ENCODE measurements at places on chromosomes 4 and X.

GRCh38 chr4:73631565-73632226 is 11.5 kb upstream of the RASSF6 start:
- DNase-seq, result no peak

GRCh38 chrX:623268-623598 is 7.4 kb upstream of the SHOX start:
- no peak for DNase-seq

GRCh38 chr4:152281822-152282221 is 254.1 kb downstream of the FBXW7 start:
- DNase-seq, result no peak

- DNase-seq, result no peak
Observed at GRCh38 chr4:20347531-20347930, 95.8 kb downstream of the SLIT2 start.

- DNase-seq, result no peak
Observed at GRCh38 chr4:188665491-188666457, 526.5 kb downstream of the TRIML1 start.

DNA sequence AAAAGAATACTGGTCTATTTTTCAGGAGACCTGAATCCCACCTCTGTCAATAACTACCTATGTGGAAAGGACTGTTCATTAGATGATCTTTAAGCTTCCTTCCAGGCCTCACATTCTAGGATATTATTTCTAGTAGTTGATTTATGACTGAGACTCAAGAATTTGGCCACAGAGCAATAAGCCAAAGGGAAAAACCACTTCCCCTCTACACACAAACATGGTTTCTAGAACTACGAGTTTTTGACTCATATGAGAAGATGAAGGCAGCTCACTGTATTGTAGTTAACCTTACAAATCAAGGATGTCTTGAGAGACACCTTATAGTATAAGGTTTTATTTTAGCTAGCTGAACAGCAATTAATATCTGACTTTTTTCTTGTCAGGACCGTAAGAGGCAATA is 36.9 kb upstream of the GDPD2 start:
- DNase-seq, result no peak

- DNase-seq, result no peak
Observed at GRCh38 chr4:10321931-10322330, 135.3 kb downstream of the ZNF518B start.

DNA sequence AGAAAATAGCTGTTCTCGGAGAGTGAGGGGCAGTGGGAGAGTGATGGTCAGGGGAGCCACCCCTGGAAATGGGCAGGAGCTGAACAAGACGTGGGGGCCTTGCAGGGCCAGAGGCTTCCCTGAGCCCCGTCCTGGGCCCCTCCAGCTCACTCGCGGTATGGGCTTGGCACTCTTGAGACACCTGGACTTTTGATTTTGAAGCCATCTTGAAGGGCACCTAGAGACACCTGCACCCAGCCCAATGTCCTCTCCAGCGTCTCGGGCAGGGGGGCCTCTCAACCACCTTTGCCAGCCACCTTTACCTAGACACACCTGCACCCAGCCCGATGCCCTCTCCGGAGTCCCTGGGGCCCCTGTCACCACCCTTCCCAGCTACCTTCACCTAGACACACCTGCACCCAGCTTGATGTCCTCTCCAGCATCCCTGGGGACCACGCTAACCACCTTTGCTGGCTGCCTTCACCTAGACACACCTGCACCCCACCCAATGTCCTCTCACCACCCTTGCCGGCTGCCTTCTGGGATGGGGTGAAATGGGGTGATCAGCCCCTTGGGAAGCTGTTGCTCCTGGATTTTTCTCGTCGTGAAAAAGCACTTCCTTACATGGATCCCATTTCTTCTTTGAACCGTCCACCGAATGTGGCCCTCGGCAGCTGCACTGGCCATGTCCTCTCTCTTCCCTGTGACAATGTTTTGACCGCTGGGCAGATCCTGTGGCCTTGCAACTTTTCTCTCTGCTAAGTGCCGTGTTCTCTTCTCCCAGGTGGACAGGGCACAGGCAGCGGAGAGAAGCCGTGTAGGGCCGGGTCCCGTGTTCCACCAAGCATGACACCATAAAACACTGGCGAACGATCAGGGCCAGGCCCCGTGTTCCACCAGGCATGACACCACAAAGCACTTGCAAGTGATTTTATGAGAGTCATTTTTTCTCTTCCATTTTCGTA is 47.5 kb downstream of the CPZ start:
- no peak for DNase-seq

GRCh38 chr4:107951551-107951950 is 20.2 kb downstream of the CYP2U1 start:
- peak; percentile 65 for DNase-seq

DNA sequence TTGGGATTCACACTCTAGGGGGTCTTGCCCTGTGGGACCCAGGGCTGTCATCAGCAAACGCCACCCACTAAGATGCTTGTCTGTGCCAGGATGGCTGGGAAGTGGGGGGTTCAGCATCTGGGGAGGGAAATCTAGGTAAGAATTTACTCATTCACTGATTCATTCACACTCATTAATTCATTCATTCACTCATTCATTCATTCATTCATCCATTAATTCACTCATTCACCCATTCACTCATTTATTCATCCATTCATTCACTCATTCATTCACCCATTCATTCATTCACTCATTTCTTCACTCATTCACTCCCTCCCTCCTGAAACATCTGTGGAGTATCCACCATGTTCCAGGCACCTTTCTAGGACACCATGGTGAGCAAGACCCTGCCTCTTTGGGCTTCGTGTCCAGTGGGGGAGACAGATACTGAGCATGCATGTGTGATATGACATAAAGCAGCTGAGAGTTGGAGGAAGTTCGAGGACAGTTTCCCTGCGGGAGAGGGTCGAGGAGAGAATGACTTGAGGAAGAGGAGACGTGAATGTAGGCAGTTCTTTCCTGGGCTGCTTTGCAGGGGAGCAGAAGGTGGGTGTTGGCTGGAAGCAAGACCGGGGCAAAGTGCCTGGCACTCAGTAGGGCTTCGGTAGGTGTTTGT is 90.6 kb downstream of the SORCS2 start:
- no peak for DNase-seq

GRCh38 chr4:142818031-142818430 is 28.1 kb downstream of the INPP4B start:
- DNase-seq, result peak; percentile 25

GRCh38 chr4:88938138-88938537 is 118.8 kb downstream of the FAM13A start:
- peak; percentile 74 for DNase-seq

GRCh38 chrX:123263270-123263669 is 79.2 kb downstream of the GRIA3 start:
- no peak for DNase-seq

DNA sequence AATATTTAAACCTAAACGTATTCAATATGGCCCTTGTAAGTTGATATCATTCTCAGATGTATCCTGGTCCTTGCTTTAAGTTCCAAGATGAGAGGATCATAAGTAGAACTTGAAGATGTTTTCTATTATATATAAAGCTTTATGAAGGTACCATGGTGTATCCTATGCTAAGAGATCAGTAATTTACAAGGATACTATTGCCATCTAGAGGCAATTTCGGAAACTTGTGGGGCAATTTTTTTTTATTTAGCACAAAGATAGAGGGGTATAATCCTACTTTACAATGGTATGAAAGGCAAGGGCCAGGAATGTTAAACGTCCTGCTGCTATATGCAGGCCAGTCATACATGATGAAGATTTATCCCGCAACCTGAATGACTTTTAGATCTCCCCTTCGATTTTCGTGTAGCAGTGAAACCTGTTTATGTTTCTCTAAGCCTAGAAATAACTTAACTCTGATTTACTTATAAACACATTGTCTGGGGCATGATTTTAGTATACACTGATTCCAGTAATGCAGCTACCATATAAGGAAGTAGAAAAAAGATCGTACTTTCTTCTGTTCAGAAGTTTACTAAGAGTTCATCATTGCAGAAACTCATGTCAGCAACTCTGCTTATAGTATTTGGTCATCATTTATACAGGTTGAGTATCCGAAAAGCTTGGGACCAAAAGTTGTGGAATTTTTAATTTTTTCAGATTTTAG is 2.6 kb downstream of the SLC25A31 start:
- peak; percentile 45 for DNase-seq

DNA sequence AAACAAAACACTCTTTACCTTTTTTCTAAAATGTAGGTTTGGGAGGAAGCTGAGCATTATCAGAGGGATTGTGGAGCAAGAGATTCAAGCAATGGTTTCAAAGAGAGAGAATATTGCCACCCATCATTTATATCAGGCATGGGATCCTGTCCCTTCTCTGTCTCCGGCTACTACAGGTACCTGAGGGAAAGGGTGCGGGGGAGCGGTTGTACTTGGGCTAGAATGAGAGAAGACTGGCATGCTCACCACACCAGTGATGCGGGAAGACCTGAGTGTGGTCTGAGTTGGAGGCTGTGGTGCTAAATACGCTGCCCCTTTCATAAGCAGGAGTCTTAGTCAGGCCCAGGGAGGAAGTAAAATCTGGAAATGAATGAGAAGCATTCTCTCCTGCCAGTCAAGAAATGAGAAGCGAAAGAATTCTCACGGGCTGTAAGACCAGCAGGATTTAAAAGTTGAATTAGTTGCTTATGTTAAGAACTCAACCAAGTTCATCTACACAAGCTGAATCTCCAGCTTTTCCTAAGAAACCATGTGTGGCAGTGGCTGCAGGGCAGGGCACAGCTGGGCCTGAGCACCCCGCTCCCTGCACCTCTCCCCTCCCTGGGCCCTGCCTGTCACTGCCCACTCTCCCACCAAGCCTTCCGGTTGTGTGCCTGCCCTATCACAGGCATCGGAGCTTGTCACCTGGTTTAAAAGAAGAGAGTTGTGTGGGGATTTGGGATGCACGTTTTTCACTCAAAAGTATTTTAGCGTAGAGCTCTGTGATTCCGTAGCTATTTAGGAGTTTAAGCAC is 24.8 kb upstream of the MSANTD1 start:
- no peak for DNase-seq

- DNase-seq, result no peak
Observed at GRCh38 chr4:41012911-41013310, 201.4 kb downstream of the APBB2 start.

GRCh38 chr4:189355590-189355989 is 585.1 kb upstream of the FRG1 start:
- no peak for DNase-seq

GRCh38 chrX:133005042-133005441 is 46.6 kb upstream of the HS6ST2 start:
- peak; percentile 17 for DNase-seq

- DNase-seq, result no peak
Observed at GRCh38 chrX:130805903-130806302, 97.1 kb downstream of the ENOX2 start.

- DNase-seq, result peak; percentile 53
Observed at GRCh38 chr4:80362578-80363181, 27.1 kb downstream of the CFAP299 start.

DNA sequence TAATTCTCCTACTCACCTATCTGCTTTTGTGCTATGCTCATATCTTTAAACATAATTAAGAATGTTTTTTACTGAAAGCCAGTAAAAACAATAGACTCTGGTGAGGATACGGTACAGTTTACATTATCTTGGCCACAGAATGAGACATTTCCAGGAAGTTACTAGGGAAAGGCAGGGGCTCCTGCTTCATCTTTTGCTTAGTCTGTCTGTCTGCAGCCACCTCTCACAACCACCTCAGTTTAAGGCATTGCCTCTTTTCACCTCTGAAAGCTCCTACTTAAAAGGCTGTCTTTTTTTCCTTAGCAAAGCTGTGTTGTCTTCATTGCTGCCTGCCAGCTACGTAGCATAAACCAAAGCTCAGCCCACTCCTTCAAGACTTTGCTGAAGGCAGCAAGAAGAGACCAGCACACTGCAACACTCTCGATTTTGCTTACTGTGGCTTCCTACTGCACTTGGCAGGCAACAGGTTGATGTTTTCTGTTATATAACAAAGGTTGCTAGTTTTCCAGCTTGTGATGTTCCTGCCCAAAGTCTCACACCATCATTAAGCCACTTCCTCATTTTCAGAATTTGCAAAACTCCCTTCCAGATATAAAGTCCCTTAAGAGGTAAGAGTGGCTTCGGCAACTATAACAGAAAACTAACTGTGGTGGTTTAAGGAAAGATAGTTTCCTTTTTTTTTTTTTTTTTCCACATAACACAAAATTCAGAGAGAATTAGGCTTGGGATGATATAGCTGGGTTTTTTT is 432.9 kb downstream of the GRXCR1 start:
- DNase-seq, result no peak

GRCh38 chr4:85939595-85939994 is 420.3 kb downstream of the MAPK10 start:
- peak; percentile 11 for DNase-seq

GRCh38 chr4:2272026-2272827 is 10.3 kb upstream of the MXD4 start:
- no peak for DNase-seq

- DNase-seq, result no peak
Observed at GRCh38 chr4:2560167-2560566, 23.7 kb downstream of the FAM193A start.

DNA sequence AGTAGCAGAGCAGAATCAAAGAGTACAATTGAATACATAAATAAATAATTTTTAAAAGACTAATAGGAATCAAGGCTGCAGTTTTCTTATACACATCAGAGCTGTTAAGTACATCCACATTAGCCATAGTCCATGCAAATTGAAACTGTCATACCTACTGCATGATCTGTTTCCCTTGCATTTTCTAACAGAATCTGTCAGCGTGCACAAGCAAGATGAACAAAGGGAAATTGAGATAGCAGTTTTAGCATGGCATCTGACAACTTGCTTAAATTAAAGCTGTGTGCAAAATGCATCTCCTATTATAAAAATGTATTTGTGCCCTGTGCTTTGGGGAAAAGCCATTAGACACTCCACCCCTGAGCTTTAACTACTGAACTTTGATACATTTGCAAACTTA is 703.5 kb upstream of the GRID2 start:
- DNase-seq, result no peak

- no peak for DNase-seq
Observed at GRCh38 chr4:139753686-139754085, 88.1 kb downstream of the MGST2 start.

GRCh38 chrX:46256875-46257274 is 288.3 kb downstream of the ZNF674 start:
- no peak for DNase-seq

DNA sequence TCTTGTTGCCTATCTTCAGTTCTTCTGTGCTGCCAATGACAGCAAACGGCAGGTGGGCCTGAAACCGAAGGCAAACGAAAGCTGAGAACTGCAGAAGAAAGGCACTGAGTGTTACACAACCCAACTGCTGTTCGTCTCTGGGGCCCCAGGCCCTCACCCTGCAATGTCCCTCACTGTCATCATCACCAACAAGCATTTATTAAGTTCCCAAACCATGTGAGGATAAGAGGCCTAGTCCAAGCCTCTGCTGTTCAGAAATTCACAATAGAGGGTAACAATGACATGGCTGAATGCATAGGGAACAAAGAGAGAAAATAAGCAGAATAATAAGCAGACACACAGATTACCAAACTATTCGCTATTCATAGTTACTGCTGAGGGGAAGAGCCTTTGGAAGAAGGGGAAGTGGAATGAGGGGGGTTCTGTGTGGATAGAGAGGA is 34.5 kb upstream of the NKRF start:
- no peak for DNase-seq

- no peak for DNase-seq
Observed at GRCh38 chr4:7195141-7195515, 2.8 kb downstream of the SORCS2 start.
